ENCODE measurements at places on chromosomes 12 and 14.

- no peak for DNase-seq
Measured at GRCh38 chr14:82146846-82147245, 613.2 kb upstream of the SEL1L start.

- DNase-seq: no peak
Measured at GRCh38 chr12:111168009-111168900, 200.6 kb downstream of the PHETA1 start.

GRCh38 chr12:116393859-116394650 is 116.6 kb upstream of the MED13L start:
- no peak for DNase-seq

GRCh38 chr12:14275886-14276285 is 89.6 kb upstream of the ATF7IP start:
- no peak for DNase-seq

GRCh38 chr12:111361717-111362576 is 6.9 kb downstream of the PHETA1 start:
- DNase-seq: no peak

DNA sequence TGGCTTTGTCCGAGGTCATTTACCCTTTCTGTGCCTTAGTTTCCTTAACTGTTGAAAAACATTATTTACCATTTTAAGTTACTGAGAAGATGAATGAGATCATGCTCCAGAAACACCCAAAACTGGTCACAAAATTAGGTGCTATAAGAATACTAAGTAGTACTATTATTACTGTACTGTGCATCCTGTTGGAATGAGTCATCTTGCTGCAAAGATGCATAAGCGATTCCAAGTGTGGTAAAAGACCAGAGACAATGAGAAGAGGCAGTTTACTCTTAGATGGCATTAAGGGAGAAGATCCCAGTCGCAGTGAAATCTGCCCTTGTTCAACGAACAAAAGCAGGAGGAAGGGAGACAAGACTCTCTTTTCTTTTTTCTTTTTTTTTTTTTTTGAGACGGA is 4.2 kb upstream of the PLEKHA5 start:
- no peak for DNase-seq

DNA sequence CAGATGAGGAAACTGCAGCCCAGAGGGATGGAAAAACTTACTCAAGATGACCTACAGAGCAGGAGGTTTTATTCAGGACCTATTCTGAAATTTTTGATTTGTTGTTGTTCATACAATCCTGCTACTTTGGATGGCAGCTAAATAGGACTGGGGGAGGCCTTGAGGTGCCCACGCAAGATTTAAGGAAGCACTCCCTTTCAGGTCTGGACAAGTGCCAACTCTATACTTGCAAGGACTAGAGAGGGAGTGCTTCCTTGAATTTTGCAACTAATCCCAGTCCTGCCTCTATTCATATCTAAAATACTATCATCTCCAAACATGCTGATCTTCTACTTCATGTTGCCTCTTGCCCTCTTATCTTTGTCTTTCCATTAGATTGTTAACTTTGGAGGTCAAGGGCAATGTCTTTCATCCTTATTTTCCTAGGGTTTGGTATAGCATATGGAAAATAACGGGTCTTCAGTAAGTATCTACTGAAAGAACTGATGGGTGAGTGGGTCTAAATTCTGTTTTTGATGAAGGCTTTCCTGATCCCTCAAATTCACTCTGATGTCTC is 28.6 kb upstream of the PPM1H start:
- no peak for DNase-seq

GRCh38 chr12:94140556-94140955 is 7.8 kb upstream of the PLXNC1 start:
- no peak for DNase-seq

- DNase-seq: no peak
Measured at GRCh38 chr14:53670701-53671100, 285.9 kb downstream of the BMP4 start.

- no peak for DNase-seq
Measured at GRCh38 chr12:104279164-104279563, 24.4 kb upstream of the EID3 start.

DNA sequence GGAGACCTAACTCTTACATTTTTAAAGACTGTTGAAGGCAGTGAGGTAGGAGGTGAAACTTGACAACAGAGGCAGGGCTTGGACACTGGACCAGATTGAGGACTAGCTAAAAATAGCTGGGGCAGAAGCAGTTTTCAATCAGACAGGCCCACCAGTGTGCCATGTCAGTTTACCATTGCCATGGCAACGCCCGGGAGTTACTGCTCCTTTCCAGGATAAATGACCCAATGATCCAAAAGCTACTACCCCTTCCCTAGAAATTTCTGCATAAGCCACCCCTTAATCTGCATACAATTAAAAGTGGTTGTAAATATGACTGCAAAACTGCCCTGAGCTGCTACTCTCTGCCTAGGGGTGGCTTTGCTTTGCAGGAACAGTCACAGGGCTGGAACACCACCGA is 53.2 kb upstream of the PKP2 start:
- DNase-seq: no peak

- no peak for DNase-seq
Measured at GRCh38 chr12:76555231-76555767, 4.3 kb downstream of the OSBPL8 start.

- DNase-seq: no peak
Measured at GRCh38 chr12:90854136-90854689, 100.8 kb downstream of the CCER1 start.

DNA sequence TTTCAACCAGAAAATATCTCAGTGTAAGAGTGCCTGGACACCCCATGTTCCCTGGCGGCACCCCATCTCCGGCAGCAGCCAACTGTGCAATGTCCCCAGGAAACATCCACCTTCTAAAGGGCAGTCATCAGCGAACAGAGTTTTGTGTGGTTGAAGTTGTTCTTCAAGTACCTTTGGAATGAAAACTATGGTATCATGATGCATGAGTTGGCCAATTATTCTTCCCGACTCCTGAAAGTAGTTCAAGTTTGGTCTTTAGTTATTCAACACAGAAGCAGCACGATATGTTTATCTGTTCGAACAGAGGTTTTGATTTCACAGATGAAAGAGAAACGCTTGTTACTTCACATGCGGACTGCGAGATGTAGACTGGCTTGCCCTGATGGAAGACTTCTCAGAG is 21.1 kb upstream of the TTC7B start:
- no peak for DNase-seq

- no peak for DNase-seq
Measured at GRCh38 chr14:55192054-55192621, 753 bp upstream of the DLGAP5 start.

- DNase-seq: no peak
Measured at GRCh38 chr12:50117057-50117622, 5.1 kb downstream of the COX14 start.

DNA sequence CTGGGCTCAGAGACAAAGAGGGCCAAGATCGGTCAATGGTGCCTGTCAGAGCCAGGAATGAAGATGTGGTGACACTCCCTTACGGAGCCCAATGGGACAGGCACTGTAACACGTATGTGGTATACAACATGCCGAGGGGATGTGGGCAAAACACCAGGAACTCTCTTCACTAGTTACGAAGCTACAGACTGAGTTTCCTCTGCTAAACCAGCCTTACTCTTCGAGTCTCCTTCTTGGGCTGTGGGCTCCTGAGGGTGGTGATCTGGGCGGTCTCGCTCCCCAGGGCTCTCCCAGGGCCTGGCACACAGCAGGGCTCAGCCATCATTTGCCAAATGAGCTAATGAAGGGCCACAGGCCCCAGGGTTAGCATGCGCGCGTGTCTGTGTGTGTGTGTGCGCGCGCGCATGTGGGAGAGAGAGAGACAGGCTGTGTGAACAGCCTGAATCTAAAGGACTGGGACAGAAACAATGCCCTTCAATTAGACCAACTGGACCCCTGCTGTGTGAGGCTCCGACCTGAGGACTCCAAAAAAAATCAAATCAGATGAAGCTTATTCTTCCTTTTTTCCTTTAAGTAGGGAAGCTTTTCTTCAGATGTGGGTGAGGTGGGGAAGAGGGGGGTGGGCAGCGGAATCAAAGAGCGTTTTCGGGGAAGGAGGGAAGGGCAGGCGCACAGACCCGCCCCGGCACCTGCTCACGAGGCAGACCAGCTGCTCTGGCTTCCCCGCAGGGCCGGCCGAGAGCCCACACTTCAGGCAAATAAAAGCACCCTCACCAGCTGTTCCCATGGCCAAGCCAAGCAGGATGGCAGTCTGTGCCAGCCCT is 42.5 kb downstream of the CCDC88C start:
- DNase-seq: no peak

DNA sequence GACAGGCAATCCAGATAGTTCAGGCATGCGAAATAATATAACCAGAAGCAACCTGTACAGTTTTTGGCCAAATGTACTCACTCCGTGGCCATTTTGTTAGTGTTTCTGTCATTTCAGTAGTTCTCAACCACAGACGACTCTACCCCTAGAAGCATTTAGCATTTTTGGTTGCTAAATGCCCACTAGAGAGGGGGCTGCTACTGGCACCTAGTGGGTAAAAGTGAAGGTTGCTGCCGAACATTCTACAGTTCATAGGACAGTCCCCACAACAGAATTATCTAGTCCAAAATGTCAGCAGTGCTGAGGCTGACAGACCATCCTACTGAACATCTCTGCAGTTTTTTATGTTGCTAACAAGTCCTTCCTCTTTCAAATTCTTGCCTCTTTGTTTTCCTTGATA is 107.4 kb downstream of the TSHR start:
- DNase-seq: no peak

- DNase-seq: no peak
Measured at GRCh38 chr14:89146274-89146673, 270.8 kb downstream of the FOXN3 start.

DNA sequence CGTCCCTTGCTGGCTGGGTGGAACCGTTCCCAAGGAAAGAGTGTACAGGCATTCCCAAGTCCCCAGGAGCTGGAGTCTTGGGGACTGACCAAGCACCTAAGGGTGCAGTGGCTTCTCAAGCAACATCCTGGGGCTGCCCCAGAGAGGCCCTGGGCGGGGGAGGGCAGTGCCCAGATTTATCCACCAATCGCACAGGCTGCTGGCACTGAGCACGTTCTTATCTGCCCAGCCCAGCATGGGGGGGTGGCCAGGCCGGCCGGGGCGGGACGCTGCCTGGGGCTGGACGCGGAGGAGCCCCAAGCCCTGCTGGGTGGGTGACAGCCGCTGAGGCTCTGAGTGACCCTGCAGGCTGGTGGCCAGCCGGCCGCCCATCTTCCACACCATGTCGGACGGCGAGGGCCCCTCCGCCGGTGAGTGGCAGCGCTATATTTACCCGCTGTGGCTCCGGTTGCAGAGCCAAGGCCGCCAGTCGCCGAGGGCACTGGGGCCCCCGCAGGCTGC is 53.4 kb downstream of the CYP46A1 start:
- DNase-seq: no peak

GRCh38 chr12:89890161-89890560 is 181.5 kb upstream of the ATP2B1 start:
- no peak for DNase-seq

DNA sequence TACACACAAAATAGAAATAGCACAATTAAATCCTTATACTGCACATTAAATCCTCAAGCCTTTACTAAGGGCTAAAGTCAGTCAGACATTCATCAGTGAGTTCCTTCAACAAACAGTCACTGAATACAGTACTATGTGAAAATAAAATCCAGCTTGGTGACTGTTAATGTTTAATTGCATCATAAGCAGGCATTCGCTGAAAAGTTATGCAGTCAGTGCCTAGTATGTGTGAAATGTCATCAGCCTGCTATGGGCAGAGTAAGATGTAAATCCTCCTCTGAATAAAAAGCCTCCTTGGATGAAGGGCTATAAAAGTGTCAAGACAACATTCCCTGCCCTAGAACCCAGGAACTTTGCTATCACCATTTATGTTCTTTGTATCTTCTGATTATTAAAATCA is 116.4 kb downstream of the PRICKLE1 start:
- no peak for DNase-seq

DNA sequence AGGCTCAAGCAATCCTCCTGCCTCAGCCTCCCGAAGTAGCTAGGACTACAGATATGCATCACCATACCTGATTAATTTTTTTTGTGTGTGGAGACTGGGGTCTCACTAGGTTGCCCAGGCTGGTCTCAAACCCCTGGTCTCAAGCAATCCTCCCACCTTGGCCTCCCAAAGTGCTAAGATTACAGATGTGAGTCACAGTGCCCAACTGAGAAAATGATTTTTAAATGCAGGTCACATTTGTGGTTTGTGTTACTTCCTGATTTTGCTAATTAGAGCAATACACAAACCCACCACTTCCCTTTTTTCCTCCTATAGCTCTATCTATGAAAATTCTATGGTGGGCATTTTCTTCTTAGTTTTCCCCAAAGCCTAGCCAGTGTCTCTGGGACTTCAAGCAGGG is 45.5 kb upstream of the TMEM263 start:
- no peak for DNase-seq

- DNase-seq: no peak
Measured at GRCh38 chr12:107027636-107028053, 40.7 kb upstream of the MTERF2 start.

- no peak for DNase-seq
Measured at GRCh38 chr12:41013881-41014642, 174.1 kb upstream of the PDZRN4 start.

DNA sequence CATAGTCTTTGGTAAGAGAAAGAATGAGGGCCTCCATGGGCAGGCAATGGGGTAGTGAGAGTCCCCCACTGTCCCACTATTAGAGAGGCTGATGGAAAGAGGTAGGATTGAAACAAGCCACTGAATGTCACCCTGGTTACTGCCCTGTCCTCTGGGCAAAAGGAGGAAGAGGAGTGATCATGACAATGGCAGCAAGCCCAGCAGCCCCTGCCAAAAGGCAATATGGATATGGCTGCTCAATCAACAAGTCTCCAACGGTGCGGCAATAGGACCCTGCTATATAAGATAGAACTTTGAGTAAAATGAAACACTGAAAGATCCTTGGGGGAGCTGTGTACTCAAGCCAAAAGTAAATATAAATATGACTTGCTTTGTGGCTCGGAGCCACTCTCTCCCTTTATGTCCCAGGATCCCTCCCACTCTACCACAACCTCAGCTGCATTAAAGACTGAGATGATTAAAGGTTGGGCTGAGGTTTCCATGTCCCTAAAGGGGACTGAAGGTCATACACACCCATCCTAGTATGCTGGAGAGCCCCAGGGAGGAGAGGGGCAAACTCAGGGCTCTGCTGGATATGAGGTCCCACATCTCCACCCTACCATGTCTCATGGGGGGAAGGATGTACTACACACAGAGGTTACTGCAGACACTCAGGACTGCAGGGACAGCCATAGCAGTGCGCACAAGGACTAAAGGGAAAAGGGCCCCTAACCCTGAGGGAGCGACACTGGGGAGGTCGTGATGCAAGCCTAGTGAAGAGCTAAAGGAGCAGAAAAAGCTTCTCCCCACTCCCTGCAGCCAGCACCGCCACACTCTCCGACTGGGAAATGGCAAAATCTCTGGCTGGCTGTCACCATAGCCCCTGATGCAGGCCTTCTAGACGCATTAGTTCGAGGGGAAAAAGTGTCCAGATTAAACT is 5.9 kb downstream of the POMT2 start:
- no peak for DNase-seq

GRCh38 chr14:87676814-87677437 is 316.1 kb downstream of the GALC start:
- DNase-seq: no peak

GRCh38 chr14:24398653-24399446 is at the start of gene NYNRIN:
Gene NYNRIN, plus strand, starts transcription at chr14:24399003. Its CDS starts 244 bp downstream, at chr14:24399247.
- no peak for DNase-seq

Data from anterior cingulate cortex (tissue), 58 donors.